Motor neuron (in vitro differentiated cells): ENCODE measurements at places on chromosomes 16 and 17.

- ATAC-seq: no peak
These were observed at the start of gene CDRT4 for GRCh38 chr17:15467592-15467991. TSS of gene CDRT4 (minus strand) at chr17:15467621. CDS start at chr17:15440238, 27,383 bp downstream.

DNA sequence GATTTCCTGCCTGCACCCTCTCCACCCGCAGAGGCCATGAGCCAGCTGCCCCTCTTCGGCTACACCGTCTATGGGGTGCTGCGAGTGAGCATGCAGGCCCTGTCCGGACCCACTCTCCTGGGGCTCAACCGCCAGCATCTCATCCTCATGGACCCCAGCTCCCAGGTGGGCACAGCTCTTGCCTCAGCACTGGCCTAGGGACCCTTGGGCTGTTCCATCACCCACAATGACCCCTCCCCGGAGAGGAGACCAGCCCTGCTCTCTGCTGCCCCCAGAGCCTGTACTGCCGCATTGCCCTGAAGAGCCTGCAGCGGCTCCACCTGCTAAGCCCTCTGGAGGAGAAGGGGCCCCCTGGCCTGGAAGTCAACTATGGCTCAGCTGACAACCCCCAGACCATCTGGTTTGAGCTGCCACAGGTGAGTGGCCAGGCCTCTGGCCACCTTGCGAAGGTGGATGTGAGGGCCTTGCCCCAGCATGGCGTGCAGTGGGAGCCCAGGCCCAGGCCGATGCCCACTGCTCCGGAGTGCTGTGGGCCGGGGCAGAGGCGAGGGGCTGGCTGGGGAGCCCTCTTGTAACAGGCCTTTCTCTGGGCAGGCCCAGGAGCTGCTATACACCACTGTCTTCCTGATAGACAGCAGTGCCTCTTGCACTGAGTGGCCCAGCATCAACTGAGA lies 7.3 kb upstream of the SMIM5 start:
- ATAC-seq: peak; percentile 58

DNA sequence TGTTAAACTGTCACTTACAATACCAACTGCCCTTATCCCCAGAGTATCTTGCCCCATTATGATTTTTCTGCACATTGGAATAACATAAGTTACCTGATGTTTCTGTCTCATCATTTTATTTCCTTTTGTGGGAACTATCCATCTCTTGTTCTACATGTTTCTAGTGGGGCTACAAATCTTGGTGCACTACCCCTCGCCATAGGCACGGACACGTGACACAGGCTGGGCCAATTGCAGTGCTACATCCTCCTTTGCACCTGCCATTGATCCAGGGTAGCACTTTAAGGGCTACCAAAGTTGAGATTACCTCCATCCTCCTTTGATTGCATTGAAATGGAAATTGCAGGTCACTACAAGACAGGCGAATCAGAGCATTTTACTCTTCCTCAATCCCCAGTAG lies 14.2 kb upstream of the SYT17 start:
- ATAC-seq: peak; percentile 20

DNA sequence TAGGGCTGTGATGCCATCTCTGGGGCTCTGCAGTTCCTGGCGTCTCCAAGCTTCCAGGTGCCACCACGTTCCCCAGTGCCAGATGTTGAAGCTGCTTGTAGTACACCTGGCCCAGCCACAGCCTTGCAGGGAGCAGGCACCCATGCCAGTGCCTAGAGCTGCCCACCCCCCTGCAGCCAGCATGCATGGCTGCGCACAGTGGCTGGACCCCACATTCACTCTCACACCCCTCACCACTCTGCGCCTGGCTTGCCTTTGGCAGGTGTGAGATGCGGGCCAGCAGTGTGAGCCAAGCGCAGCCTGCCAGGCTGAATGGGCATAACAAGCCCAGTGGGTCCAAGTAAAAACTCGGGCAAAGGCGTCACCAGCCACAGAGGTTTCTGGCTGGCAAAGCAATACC lies 75.4 kb upstream of the CHMP6 start:
- ATAC-seq: no peak

DNA sequence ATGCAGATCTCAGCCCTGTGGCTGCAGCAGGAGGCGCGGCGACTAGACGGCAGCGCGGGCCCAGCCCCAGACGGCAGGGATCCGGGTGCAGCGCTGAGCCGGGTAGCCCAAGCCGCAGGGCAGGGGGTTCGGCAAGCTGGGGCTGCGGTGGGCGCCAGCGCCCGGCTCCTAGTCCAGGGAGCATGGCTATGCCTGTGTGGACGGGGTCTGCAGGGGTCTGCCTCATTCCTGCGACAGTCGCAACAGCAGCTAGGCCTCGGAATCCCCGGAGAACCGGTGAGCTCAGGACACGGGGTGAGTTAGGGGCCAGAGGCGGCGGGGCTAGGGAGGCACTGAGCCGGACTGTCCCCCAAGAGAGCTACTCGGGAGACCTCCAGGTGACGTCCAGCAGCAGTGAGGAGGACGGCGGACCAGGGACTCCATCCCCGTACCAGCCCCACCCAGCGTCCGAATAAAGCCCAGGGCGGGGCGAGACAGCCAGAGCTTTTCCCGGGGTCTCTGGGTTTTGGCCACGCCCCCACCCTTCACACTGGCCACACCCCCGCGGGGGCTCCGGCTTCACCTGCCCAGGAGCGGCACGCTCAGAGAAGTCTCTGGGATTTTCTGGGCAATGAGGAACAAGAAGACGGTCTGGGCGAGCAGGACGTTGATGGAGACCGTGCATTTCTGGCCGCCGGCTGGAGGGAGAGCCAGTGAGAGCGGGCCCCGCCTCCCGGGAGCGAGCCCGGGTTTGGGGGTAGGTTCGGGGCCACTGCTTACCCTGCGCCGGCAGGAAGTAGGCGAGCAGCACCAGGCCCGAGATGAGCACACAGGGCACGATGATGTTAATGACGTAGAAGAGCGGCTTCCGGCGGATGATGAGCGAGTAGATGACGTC lies 1.1 kb downstream of the C17orf107 start:
- ATAC-seq: peak; percentile 31
